ENCODE measurements at places on chromosomes 3 and 15.

- DNase-seq = no peak
- H3K36me3 ChIP-seq = no peaks in the 10 kb centered on the region
- no peaks in the 10 kb centered on the region for H3K27me3 ChIP-seq
- H3K4me3 ChIP-seq = no peak overlapping the region
- H3K4me1 ChIP-seq = no peaks in the 10 kb centered on the region
- H3K27ac ChIP-seq = no peak overlapping the region
These were observed 3.9 kb downstream of the ITIH3 start for GRCh38 chr3:52798376-52798977.

DNA sequence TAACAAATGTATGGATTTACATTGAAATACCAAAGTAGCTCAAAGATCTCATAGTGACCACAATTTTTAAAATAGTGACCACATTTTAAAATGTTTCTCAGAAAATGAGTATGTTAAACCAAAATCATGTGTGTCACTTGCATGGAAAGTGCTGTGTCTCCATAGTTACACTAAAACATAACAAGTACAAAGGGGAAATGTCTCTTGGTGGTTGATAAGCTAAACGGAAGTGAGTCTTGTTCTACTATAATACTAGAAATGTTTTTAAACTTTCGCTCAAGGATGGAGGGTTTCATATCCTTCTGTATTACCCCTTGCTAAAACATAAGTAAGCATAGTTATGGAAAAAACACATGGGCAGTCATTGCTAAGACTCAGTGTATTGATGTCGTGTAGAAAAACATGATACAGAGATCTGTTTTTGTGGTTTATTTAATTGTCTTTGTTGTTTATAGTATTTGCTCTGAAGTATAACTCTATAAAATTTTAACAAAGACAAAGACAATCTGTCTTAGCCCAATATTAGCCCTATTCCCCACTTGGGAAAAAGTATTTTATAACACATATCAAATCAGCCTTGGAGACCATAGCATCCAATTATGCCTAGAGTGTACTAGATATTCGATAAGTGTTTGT lies 27.0 kb upstream of the DENND4A start:
- H3K27ac ChIP-seq = no peak overlapping the region
- DNase-seq = no peak
- no peaks in the 10 kb centered on the region for H3K36me3 ChIP-seq
- no peaks in the 10 kb centered on the region for H3K4me1 ChIP-seq
- no peaks in the 10 kb centered on the region for H3K27me3 ChIP-seq

GRCh38 chr3:80439490-80439889 lies 671.7 kb upstream of the ROBO1 start:
- no peak overlapping the region for H3K4me3 ChIP-seq
- no peaks in the 10 kb centered on the region for H3K27me3 ChIP-seq
- H3K36me3 ChIP-seq = no peaks in the 10 kb centered on the region
- DNase-seq = no peak
- no peak overlapping the region for H3K27ac ChIP-seq

- H3K27ac ChIP-seq = peak overlapping the region; percentile 69
- peak; percentile 94 for DNase-seq
These were observed 38.2 kb upstream of the RHO start for GRCh38 chr3:129490273-129490675.

DNA sequence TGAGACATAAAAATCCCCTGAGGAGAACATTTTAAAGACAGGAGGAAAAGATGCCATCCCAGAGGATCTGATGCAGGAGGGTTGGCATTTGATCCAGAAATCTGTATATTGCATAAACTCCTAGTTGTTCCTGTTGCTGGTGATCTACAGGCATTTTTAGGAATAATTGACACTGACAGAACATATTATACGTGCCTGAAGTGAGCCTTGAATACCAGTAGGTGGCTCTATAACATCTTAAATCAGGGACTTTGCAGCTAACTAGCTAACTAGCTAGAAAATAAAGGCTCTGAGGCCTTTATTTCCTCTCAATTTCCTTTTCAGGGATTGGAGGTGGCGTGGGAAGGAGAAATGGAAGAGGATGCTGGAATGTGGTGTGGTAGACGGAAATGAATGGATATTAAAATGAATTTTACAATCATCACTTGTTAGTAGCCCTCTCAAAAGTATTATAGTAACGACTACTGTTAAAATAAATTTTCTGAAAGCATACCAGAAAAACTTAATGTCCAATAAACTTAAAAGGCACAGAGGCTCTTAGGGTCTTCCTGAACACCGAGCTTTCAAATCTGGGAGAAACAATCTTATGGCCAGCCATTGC lies 73.8 kb upstream of the ZBED2 start:
- peaks cover 6% of the 10 kb centered on the region for H3K4me1 ChIP-seq
- no peak for DNase-seq
- no peaks in the 10 kb centered on the region for H3K27me3 ChIP-seq
- H3K36me3 ChIP-seq = no peaks in the 10 kb centered on the region
